ENCODE measurements at places on chromosomes 5 and 9.

DNA sequence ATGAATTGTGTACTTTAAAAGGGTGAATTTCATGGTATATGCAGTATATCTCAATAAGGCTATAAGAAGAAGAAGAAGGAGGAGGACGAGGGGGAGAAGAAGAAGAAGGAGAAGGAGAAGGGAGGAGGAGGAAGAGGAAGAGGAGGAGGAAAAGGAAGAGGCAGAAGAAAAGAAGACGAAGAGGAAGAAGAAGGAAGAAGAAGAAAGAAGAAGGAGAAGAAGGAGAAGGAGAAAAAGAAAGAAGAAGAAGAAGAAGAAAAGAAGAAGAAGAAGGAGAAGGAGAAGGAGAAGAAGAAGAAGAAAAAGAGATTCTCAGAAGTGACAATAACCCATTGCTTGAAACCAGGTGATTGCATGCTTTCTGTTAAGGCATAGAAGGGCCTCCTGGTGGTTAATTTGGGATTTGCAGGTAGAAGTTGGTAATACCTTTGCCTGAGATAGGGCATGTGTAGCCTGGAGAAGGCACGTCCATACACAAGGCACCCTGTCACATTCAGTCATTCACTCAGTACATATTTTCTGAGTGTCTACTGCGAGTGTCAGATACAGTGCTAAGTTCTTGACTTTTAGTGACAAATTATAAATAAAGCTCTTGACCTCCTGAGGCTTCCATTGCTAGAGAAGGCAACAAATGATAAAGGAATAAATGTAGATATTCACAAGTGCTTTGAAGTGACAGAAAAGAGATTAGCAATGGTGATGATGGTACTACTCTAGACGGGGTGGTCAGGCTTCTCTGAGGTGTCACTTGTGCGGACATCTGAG, 231.3 kb downstream of the NPR3 start:
- no peak for DNase-seq

DNA sequence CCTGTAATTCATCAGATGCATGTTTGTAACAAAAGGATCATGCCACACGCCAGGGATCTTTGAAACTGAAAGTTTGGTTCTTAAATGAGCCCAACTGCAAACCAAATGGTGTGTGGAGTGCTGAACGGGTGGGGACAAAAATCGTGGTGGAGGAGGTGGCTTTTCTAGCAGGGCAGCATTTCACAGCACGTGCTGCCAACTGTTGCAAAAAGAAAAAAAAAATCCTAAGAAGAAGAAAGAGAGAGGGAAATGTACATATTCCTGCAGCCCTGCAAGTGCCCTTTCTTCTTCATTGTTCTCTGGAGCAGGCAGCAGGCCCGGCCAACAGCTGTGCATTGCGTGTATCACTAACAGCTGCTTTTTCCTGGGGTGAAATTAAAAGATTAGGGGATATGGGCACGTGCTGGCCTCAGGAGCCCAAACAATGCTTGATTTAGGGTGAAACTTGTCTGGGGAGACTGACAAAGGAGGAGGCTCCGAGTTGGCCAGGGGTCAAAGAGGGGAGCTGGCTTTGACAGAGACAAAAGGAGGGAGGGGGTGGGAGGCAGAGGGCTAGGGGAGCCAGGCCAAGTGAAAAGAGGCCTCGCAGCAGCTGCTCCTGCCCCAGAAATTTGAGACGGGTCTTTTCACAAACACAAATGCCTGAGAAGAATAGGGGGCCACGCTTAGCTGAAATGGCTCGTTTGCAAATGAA, 73.0 kb downstream of the GADD45G start:
- DNase-seq = no peak

- no peak for DNase-seq
Observed at GRCh38 chr9:76859860-76860259, 46.1 kb downstream of the PRUNE2 start.

- no peak for DNase-seq
Observed at GRCh38 chr5:135429301-135430134, 17.6 kb downstream of the DCANP1 start.

GRCh38 chr5:174191076-174191475, 145.6 kb downstream of the NSG2 start:
- no peak for DNase-seq

DNA sequence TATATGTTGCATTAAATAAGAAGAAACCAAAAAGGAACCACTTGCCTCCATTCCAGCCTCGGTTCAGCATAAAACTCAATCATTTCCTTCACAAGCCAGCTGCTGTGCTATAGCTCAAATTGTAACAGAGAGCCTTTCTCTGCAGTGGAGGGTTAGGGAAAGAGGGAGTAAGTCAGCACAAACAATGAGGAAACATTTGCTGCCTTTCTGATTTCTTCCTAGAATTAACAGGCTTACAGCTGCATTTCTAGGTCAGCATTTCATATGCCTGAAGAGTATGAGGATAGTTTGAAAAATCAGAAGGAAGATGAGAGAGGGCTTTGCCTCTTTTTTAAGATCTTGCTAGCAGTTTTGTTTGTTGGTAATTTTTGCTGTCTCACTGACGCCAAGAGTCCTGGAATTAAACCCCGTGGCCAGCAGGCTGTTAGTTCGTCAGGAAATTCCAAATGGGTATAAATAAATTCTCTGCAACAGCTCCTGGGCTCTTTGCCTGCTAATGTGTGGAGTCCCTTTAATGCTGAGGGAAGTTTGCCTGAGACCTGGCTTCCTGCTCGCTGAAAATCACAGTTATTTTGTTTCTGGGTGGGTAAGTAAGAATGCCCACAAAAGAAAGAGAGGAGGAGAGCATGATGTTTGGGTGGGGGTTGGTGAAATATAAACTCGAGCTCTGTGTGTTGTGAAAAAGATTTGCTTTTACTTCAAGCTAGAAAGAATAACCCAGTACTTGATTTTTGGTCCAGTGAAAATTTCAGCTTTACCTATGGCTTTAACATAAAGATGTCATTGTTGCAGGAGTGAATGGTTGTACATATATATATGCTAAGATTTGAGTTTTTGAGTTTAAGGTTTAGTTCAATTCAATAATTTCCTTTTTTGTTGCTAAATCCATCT, 148.1 kb upstream of the DMRT1 start:
- no peak for DNase-seq

- DNase-seq = no peak
Observed at GRCh38 chr5:88741964-88742363, 141.0 kb downstream of the MEF2C start.
